ENCODE measurements at places on chromosomes 2 and 18. TPM values are rescaled to one million over a fixed set of nuclear protein-coding genes. Genes with fewer than 3 reads are reported as not detected.

AP1S3 gene
- total RNA-seq: 1.8 TPM

FOXI3 gene
- total RNA-seq: not detected

DNA sequence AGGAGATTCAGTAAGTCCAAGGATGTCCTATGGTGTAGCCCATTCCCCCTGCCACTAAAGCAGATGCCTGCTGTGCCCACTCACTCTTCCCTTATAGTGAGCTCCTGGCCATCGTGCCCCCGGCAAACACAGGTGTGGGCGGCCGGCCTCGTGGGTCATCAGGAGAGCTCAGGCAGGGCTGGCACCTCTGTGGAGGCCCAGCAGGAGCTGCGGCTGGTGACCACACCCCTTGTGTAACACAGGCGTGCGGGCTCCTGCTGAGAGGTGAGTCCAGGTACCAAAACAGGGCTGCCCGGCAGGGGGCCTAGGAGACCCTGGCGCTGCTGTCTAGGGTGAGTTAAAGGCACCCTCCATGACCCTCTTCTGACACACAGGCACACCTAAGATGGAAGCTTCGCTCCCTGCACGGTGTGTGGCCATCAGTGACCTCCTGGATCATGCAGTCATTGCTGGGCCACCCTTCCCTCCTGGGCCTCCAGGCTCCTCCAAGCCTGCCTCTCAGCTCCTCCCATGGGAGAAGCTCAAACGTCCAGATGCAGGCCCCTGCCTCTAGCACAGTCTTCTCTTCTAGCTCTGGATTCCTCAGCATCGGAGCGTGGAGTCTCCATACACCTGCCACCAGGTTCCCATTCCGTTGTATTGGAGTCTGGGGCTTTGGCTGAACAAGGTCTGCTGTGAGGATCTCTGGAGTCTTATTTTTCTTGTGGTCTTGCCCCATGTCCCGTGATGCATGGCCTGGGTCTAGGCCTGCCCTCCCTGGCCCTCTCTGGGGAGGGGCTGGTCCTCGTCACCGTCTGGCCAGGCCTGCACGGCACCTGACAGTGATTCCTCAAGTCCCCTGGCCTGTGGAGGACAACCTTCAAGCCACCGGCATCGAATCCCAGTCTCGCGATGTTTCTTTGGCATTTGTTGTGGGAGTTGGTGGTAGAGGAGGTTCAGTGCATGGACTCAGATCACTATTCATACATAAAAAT is 246.9 kb downstream of the ACKR3 start:
- H3K4me1 ChIP-seq: no peaks in the 10 kb centered on the region
- DNase-seq: no peak
- no peak overlapping the region for H3K27ac ChIP-seq
- no peaks in the 10 kb centered on the region for H3K36me3 ChIP-seq
- H3K27me3 ChIP-seq: no peaks in the 10 kb centered on the region
- H3K4me3 ChIP-seq: no peak overlapping the region

DNA sequence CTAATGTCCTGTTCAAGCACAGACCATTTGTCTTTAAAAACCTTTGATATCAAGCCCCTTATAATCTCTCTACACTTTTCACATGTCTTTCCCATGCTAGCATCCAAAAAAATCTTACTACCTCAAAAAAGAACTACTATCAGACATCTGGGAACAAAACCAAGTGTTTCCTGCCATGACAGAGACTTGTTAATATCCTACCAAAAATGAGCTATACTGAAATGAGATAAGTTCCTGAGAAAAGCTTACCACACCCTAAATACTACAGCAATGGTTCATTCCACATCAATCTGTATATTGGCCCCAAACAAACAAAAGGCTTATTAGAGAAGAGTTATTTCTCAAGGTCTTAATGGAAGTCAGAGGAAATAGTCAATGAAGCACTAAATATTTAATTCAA is 230.1 kb downstream of the DYM start:
- peak; percentile 45 for DNase-seq
- peaks cover 24% of the 10 kb centered on the region for H3K4me1 ChIP-seq
- H3K27me3 ChIP-seq: no peaks in the 10 kb centered on the region
- H3K27ac ChIP-seq: no peak overlapping the region
- no peaks in the 10 kb centered on the region for H3K36me3 ChIP-seq
- H3K4me3 ChIP-seq: no peak overlapping the region

DNA sequence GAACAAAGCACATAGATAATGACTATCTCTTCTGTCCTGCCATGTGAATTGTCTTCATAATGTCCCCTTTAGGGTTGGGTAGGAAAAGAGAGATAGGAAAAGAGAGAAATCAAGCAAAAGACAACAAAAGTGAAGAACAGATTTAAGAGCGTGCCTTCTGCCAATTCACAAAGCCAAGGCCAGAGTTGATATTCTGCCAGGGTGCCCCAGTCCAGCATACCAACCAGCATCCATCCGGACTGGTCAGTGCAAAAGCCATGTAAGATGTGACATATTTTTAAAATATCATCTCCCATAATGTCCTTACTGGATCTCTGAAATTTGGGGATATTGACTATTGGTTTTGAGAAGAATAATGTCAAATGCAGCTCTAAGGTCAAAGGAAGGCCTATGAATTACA is 35.7 kb upstream of the KLF7 start:
- no peak overlapping the region for H3K27ac ChIP-seq
- no peaks in the 10 kb centered on the region for H3K27me3 ChIP-seq
- no peaks in the 10 kb centered on the region for H3K4me1 ChIP-seq
